ENCODE measurements at places on chromosomes 5 and 9.
A peak's percentile ranks its signal among the peaks of the same experiment; 100 is the strongest.

DNA sequence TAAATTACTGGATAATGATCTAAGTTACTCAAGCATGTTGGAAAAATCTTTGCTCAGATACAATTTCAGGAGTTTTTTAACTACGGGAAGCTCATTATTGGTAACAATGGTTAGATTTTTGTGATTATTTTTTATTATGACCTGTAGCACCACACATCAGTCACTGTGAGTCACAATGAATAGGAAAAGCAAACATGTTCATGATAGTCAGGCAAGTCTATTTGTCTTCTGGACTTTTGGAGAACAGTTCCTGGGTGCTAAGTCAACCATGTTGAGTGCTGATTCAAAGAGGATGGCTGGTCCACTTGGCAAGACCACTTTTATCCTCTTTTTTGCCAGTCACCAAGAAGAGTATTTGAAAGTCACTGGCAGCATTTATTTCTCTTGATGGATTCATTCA is 403.2 kb downstream of the KIF4B start:
- H3K27ac ChIP-seq: no peak overlapping the region
- no peaks in the 10 kb centered on the region for H3K27me3 ChIP-seq
- no peaks in the 10 kb centered on the region for H3K36me3 ChIP-seq

DNA sequence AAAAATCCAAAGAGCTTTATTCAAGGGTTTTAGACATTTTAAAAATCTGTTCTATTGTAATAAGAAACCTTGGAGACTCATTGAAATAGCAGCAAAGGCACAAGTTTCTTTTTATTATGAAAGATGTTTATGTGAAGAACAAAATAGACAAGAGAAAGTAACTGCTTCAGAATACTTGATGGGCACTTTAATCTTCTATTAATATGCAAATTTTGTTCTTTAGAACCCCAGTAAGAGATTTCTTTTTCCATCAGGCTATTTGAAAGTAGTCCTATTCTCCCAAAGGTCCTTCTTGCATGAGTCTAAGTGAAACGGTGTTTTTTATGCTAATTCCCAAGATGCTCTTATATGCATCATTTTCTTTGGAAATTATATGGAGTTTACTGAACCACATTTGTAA is 602.0 kb downstream of the EFNA5 start:
- H3K27ac ChIP-seq: no peak overlapping the region
- no peak overlapping the region for H3K4me3 ChIP-seq
- H3K4me1 ChIP-seq: no peaks in the 10 kb centered on the region
- no peaks in the 10 kb centered on the region for H3K36me3 ChIP-seq
- no peak for DNase-seq

DNA sequence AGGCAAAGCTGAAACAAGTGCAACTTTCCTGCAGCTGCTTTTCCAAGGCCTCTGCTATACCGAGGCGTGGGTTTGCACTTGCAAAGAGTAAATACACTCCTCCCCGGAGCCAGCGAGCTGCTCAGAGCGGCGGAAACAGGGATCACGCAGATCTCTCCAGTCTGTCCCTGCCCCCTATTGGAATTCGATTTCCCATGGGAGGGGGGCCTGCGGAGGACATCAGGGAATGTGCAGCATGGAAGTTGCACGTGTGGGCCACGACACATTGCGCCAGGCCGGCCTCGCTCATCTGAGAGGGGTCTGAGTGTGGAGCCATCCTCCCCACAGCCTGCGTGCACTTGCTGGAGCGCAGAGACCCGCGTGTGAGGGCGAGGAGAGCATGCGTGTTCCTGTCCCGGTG is 104.3 kb upstream of the PHYKPL start:
- H3K27me3 ChIP-seq: peaks cover 98% of the 10 kb centered on the region
- no peak for DNase-seq
- no peak overlapping the region for H3K27ac ChIP-seq
- H3K4me3 ChIP-seq: no peak overlapping the region

DNA sequence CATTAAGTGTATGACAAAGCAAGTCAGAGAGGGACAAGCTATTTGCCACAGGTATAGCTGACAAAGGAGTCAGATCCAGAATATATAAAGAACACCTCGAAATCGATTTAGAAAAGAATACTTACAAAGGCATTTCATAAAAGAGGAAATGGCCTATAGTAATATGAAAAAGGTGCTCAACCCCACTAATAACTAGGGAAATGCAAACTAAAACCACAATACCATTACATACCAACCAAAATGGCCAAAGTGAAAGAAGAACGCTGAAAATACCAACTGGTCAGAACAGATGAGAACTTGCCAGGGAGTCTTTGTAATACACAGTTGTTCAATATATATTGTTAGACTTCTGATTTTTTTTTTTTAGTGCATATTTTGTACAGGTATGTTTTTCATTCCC is 152.9 kb downstream of the CDC42SE2 start:
- H3K27me3 ChIP-seq: no peaks in the 10 kb centered on the region
- H3K27ac ChIP-seq: no peak overlapping the region
- no peaks in the 10 kb centered on the region for H3K4me1 ChIP-seq
- no peak overlapping the region for H3K4me3 ChIP-seq
- no peaks in the 10 kb centered on the region for H3K36me3 ChIP-seq

DNA sequence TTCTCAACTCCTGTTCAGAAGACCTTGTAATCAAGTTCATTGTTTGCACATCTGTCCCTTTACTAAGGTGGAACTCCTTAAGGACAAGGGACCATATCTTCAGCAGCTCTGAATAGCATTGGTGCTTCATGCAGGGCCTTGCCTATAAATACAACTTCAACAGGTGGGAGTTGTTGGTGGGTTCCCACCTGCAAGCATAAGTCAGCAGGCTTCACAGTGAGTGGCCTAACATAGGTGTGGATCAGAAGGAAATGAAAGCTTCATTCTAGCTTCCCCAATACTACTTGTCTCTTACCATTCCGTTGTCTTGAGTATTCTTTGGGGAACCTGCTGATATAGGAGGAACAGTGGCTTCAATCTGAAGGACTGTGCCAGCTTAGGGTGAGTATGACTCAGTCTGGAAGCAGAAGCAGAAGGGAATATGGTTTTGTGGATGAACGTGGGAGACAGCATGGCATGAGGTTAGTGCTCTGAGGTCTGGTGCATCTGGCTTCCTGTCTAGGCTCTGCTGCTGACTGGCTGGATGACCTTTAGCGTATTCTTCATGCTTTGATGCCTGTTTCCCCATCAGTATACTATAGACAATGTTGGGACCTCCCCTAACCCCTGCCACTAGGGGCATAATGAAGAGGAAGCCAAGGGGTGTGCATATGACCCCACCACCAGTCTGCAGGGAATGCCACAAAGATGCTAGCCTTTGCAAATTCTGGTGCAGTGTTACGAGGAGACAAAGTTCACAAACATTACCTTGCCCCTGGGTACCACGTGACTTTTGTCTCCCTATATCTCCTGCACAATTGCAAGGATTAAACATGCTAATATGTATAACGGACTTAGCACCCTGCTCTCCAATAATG is 192.3 kb downstream of the PALM2AKAP2 start:
- H3K36me3 ChIP-seq: no peaks in the 10 kb centered on the region
- no peaks in the 10 kb centered on the region for H3K4me1 ChIP-seq

GRCh38 chr9:123642291-123643278 is 286.6 kb downstream of the CRB2 start:
- DNase-seq: no peak
- no peaks in the 10 kb centered on the region for H3K36me3 ChIP-seq
- no peak overlapping the region for H3K27ac ChIP-seq
- no peaks in the 10 kb centered on the region for H3K4me1 ChIP-seq
- no peak overlapping the region for H3K4me3 ChIP-seq

DNA sequence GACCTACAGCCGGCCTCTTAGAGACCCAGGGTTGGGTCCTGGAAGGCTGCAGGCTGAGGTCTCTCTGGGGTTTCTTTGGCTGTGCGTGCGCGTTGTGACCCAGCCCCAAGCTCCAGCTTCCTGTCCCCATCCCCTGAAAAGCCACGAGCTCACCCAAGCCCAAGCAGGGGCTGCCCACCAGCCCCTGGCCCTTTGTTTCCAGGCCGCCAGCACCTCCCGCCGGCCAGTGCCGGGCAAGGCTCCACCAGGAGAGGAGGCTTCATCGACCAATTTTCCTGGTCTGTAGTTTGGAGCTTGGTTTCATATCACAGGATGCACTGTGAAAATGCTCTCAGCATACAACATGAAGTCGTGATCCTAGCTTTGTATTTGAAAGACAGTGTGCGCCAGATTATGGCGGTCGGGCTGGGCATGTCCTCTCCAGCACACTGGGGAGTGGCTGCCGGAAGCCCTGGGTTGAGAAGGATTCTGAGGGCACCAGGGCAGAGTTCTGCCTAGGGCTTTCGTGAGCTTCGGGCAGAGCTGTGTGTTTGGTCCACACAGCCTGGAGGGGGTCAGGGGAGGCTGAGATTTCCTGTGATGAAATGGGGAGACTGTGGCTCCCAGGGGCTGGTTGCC is 78.6 kb downstream of the COL5A1 start:
- DNase-seq: no peak
- H3K36me3 ChIP-seq: no peaks in the 10 kb centered on the region
- H3K27me3 ChIP-seq: peaks cover 91% of the 10 kb centered on the region
- H3K4me3 ChIP-seq: no peak overlapping the region
- H3K27ac ChIP-seq: no peak overlapping the region
- no peaks in the 10 kb centered on the region for H3K4me1 ChIP-seq

GRCh38 chr5:150671509-150672236 is 10.6 kb downstream of the MYOZ3 start:
- H3K27me3 ChIP-seq: no peaks in the 10 kb centered on the region
- DNase-seq: no peak
- H3K27ac ChIP-seq: no peak overlapping the region
- no peaks in the 10 kb centered on the region for H3K36me3 ChIP-seq
- no peak overlapping the region for H3K4me3 ChIP-seq

DNA sequence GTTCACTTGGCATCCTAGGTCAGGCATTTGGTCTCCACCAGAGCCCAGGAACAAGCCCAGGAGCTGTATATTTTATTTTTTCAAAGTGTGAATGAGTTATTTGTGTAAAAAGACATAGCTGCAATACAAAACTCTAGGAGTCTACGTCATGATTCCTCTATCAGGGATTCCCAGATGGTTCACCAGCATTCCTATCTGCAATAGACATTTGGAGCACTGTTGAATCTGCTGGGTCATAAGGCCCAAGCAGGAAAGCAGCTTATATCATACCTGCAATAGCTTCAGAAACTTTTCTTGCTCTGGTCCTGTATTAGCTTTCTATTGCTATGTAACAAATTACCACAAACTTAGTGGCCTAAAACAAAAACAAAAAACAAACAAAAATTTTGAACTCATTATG is 16.7 kb upstream of the DELE1 start:
- no peak for DNase-seq
- no peaks in the 10 kb centered on the region for H3K27me3 ChIP-seq

- no peaks in the 10 kb centered on the region for H3K27me3 ChIP-seq
- H3K4me3 ChIP-seq: no peak overlapping the region
- H3K27ac ChIP-seq: no peak overlapping the region
- DNase-seq: no peak
- no peaks in the 10 kb centered on the region for H3K4me1 ChIP-seq
- H3K36me3 ChIP-seq: no peaks in the 10 kb centered on the region
Observed at GRCh38 chr5:19547640-19548039, 440.4 kb downstream of the CDH18 start.

GRCh38 chr9:37918665-37919170 is 14.8 kb upstream of the SLC25A51 start:
- no peaks in the 10 kb centered on the region for H3K36me3 ChIP-seq
- no peaks in the 10 kb centered on the region for H3K4me1 ChIP-seq
- H3K4me3 ChIP-seq: no peak overlapping the region

GRCh38 chr9:38114905-38115304 is 45.9 kb upstream of the SHB start:
- H3K27ac ChIP-seq: no peak overlapping the region
- H3K36me3 ChIP-seq: no peaks in the 10 kb centered on the region
- H3K4me3 ChIP-seq: no peak overlapping the region
- no peak for DNase-seq
- H3K27me3 ChIP-seq: no peaks in the 10 kb centered on the region

- no peaks in the 10 kb centered on the region for H3K27me3 ChIP-seq
- peaks cover 31% of the 10 kb centered on the region for H3K4me1 ChIP-seq
- H3K4me3 ChIP-seq: peak overlapping the region; percentile 85
- no peak for DNase-seq
Observed at GRCh38 chr5:134006115-134006514, 1.3 kb upstream of the VDAC1 start.

- H3K27ac ChIP-seq: no peak overlapping the region
- no peak overlapping the region for H3K4me3 ChIP-seq
- H3K36me3 ChIP-seq: no peaks in the 10 kb centered on the region
- H3K4me1 ChIP-seq: no peaks in the 10 kb centered on the region
- H3K27me3 ChIP-seq: no peaks in the 10 kb centered on the region
Observed at GRCh38 chr5:64213531-64213930, 47.9 kb downstream of the RNF180 start.

DNA sequence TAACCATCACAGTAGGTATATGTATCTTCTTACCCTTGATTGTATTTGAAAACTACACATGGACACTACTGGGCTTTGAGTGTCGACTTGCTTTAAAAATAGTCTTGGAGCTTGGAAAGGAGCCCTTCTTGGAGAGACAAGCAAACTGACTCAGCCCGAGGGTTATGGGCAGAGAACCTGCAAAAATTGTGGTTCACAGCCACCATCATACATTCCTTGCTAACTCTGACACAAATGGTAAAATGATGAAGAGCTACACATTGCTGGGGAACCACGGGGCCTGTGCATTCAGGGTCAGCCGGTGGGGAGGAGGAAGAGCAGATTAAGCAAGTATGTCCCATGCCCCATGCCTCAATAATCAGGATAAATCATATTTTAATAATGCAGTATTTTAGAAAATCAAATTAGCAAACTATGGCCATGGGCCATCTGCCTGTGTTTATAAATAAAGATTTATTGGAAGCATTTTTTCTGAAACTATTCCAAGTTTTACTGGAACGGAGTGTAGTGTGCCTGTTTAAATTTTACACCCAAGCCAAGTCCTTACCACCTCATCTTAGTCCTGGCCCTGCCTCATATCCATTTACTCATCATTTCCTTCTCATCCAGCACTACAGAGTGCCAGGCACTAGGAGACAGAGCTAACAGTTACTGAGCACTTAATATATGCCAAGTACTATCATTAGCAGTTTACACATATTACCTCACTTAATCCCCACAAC is 195.7 kb downstream of the PALM2AKAP2 start:
- no peak overlapping the region for H3K27ac ChIP-seq
- no peak overlapping the region for H3K4me3 ChIP-seq
- no peaks in the 10 kb centered on the region for H3K36me3 ChIP-seq

DNA sequence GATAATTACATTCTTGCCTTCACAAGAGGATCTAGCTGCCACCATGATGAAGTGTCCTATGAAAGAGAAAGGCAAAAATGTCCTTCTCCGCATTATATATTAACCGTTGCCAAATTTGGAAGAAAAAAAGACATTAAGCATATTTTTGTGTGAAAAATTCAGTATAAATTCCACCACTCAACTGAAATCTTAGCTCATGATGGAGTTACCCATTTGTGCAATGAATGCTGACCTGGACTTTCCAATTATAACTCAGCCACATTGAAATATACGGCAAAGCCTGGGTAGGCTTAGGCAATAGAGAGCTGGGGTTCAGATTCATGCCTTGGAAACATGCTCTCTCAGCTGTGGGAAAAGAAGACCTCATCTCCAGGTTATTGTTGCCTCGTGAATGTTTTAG is 71.3 kb upstream of the VCAN start:
- no peaks in the 10 kb centered on the region for H3K36me3 ChIP-seq
- no peaks in the 10 kb centered on the region for H3K27me3 ChIP-seq
- no peak overlapping the region for H3K4me3 ChIP-seq
- no peak overlapping the region for H3K27ac ChIP-seq
- no peaks in the 10 kb centered on the region for H3K4me1 ChIP-seq
- no peak for DNase-seq

GRCh38 chr5:106154280-106154716 is 1516.4 kb downstream of the EFNA5 start:
- H3K4me1 ChIP-seq: 0 out of 2 replicates have a peak, but pooled peaks cover 5% of the 10 kb centered on the region
- H3K27me3 ChIP-seq: no peaks in the 10 kb centered on the region
- H3K4me3 ChIP-seq: no peak overlapping the region
- no peaks in the 10 kb centered on the region for H3K36me3 ChIP-seq
- H3K27ac ChIP-seq: no peak overlapping the region

Data from PC-9 (cell line).